ENCODE measurements at places on chromosomes 2 and 18.

DNA sequence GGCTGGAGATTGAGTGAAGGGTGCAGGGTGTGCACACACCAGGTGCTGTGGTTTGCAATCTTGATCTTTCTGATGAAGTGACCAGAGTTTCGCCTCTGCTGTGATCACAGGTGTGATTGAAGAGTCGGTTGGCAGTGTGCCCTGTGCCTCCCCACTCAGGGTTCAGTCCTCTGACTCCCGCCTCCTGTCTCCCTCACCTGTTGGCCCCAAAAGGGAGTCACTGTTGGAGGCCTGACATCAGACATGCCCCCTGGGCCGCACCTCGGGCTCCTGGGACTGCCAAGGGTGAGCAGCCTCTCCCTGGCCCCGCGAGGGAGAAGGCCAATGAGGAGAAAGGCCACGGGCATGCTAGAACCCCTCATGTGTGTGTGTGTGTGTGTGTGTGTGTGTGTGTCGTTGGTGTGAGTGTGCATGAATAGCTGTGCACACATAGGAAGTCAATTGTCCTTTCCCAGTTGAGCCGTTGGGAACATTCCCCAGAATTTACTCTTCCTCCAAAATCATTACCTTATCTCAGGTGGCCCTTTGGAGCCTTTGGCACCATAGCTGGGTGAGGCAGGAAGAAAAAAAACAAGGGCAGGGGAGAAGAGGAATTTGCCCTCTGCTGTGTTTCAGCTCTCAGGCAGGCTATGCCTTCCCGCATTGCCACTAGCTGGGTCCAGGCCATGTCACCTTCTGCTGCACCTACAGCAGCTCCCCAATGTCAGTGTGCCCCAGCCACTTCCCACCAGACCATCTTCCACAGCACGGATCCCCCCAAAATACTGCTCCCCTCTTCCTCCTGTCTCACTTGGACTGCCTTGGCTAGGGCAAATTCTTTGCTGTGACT lies 78.1 kb upstream of the LAPTM4A start:
- no peak for DNase-seq

DNA sequence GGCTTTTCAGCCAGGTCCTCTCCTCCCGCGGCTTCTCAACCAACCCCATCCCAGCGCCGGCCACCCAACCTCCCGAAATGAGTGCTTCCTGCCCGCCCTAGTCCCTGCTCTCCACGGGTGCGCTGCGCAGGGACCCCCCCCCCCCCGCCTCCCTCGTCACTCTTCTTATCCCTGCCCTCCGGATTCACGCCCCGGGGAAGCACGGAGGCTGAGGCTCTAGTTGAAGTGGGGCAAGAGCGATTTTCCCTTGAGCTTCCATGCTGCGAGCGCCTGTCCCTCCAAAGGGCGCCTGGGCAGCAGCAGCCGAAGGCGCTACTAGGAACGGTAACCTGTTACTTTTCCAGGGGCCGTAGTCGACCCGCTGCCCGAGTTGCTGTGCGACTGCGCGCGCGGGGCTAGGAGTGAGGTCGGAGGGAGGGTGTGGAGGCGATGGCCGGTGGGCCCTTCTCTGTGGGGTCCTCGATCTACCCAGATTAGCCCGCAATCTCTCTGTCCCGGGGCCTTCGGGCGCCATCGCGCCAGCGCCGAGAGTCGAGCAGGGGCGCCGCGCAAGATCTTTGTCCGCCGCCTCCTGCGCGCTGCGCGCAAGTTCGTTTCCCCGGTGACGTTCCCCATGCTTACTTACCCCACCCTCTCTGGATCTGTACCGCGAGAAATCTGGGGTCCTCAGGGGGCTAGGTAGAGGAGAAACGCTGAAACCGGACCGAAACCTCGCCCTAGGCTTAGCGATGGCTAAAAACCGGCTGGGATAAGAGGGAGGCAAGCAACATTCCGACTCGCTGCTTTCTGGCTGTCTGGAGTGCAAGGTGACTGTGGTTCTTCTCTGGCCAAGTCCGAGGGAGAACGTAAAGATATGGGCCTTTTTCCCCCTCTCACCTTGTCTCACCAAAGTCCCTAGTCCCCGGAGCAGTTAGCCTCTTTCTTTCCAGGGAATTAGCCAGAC lies 677 bp downstream of the GAD1 start:
- peak; percentile 36 for DNase-seq

- peak; percentile 90 for DNase-seq
Measured at GRCh38 chr2:150710916-150711315, 223.4 kb upstream of the RND3 start.

DNA sequence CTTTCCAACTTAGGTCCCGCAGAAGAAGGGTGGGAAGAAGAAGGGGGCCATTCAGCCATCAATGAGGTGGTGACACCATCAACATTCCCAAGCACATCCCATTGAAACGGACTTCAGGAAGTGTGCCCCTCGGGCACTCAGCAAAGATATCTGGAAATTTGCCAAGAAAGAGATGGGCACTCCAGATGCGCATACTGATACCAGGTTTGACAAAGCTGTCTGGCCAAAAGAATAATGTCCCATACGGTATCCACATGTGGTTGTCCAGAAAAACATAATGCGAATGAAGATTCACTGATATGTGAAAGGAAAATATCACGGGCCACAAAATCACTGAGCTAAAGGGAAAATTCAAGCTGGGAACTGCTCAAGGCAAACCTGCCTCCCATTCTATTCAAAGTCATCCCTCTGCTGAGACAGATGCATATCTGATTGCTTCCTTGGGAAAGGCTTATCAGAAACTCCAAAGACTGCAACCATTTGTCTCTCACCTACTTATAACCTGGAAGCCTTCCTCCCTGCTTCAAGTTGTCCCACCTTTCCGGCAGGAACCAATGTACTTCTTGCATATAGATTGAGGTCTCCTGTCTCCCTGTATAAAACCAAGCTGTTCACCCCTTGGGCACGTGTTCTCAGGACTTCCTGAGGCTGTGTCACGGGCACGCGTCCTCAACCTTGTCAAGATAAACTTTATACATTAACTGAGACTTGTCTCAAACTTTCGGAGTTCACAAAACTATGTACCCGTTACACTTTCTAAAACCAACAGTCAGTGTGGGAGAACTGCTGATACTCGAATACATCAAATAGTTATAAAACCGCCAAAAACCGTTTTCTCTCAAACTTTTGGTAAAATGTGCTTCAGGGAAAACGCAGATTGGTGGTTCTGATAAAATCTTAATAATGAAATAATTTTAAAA lies 1.3 kb upstream of the PDK1 start:
- DNase-seq: no peak

GRCh38 chr2:189501487-189501886 lies 60.2 kb downstream of the WDR75 start:
- no peak for DNase-seq

DNA sequence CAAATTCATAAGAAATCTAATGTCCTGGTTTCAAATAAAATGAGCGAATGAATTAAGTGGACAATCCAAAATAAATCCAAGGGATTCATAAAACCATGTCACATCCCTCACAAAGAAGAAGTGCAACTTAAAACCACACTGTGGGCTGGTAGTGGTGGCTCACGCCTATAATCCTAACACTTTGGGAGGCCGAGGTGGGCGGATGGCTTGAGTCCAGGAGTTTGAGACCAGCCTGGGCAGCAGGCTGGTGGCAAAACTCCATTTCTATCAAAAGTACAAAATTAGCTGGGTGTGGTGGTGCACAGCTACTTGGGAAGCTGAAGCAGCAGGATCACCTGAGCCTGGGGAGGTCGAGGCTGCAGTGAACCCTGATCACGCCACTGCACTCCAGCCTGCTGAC lies 25.4 kb downstream of the FAM98A start:
- no peak for DNase-seq

DNA sequence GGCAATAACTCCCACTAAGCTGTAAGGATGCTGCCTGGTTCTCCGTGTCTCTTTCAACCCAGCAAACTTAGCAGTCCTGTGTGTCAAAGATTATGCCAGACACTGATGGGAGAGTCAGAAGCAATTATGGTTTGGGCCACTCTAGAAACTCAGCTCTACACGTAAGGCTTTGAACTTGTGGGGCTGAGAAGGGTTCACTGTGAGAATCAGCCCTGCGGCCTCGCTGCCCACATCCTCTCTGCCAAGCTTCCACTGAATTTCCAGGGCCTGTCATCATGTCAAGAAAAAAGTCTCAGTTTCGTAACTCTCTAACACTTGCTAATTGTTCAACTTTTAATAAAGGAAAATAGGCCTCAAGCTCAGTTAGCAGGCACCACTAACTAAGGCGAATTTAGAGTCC lies 308.8 kb upstream of the LYPD1 start:
- DNase-seq: no peak

DNA sequence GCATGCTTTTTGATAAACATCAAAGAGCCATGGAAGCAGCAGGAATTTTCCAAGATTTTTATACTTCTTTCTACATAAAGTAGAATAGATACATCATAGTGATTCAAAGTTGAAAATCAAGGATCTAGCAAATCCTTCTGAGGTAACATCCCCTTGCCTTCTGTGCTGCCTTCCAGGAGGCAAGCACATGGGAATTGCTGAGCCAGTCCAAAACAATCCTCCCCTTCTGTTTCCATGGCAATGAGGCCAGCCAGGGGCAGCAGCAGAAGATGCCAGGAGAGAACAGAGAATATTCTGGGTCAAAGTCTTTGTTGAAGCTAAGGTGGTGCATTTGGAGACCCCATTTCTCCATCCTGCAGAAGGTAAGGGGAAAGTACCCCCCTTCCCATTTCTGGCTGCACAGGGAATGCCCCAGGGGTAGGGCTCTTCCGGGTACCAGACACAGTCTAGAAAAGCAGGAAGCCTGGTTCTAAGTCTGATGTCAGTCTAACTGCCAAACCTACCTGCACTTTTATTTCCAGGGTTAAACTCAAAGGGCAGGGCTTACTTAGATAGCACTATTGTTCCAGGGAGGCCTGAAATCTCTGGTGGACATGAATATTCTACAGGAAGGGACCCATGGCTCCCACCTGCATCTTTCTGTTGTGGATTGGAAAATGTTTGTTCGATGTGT lies 22.1 kb downstream of the CENPA start:
- no peak for DNase-seq

DNA sequence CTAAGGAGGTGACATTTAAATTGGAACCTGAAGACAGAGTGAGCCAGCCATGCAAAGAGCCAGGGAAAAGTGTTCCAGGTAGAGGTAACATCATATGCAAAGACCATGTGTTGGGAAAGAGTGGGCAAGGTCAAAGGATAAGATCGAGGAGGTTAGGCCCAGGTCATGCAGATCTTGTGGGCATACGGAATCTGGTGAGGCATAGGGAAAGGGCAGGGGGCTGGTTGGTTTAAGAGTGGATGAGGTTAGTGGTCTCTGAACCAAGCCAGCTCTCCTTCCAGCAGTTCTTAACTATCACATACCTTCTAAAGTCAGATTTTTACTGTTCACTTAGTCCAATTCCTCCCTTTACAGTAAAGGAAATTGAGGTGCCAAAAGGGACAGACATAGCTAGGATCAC lies 3.0 kb downstream of the ANKRD53 start:
- no peak for DNase-seq

GRCh38 chr2:162798407-162798806 lies 40.2 kb downstream of the KCNH7 start:
- no peak for DNase-seq

DNA sequence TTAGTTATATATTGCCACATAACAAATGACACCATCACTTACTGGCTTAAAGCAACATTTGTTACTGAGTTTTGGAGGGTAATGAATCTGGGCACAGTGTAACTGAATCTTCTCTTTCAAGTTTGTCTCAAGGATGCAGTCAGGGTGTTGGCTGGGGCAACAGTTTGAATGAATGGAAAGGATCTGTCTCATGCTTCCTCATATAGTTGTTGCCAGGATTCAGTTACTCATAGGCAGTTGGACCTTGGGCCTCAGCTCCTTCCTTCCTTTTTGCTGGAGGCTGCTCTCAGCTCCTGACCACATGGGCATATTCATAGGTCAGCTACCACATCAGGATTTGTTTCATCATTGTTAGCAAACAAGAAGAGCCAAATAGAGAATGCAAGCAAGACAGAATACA lies 466.1 kb upstream of the MC4R start:
- no peak for DNase-seq

- no peak for DNase-seq
Measured at GRCh38 chr2:159186462-159186861, 100.0 kb downstream of the WDSUB1 start.

GRCh38 chr2:105329561-105330495 lies at the start of gene TGFBRAP1:
Gene TGFBRAP1 (minus strand): TSS chr2:105329735. CDS start chr2:105308301, 21,434 bp downstream.
- DNase-seq: no peak

DNA sequence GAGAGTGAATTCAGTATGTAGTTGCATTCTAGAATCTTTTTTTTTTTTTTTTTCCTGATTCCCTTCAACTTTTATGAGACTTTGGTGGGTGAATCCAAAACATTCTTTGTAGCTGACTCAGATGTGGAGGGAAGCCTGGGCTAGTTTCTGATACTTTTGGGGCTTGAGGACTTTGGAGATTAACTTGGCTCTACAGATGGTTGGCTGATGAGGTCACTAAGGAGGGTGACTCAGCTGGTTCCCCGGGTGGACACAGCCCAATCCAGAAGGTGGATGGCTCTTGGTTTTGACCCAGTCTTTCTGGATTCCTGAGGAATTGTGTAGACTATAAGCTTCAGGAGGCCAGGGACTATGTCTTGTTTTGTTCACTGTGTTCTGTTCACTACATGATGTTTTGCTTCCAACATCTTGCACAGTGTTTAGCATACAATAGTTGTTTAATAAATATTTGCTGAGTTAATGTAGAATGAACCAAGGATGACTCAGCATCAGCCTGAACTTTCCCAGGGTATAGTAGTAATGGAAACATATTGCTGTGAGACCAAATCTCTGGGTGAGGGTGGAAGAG lies 30.5 kb downstream of the LAMA3 start:
- no peak for DNase-seq

- DNase-seq: no peak
Measured at GRCh38 chr2:240778426-240778825, 41.6 kb downstream of the KIF1A start.

GRCh38 chr2:33377048-33377447 lies 99.4 kb upstream of the RASGRP3 start:
- no peak for DNase-seq

GRCh38 chr2:162368494-162368893 lies 24.6 kb downstream of the GCA start:
- no peak for DNase-seq

GRCh38 chr2:206408323-206409320 lies 34.7 kb upstream of the ADAM23 start:
- DNase-seq: no peak

GRCh38 chr2:236871500-236872001 lies 214.1 kb upstream of the COPS8 start:
- no peak for DNase-seq

DNA sequence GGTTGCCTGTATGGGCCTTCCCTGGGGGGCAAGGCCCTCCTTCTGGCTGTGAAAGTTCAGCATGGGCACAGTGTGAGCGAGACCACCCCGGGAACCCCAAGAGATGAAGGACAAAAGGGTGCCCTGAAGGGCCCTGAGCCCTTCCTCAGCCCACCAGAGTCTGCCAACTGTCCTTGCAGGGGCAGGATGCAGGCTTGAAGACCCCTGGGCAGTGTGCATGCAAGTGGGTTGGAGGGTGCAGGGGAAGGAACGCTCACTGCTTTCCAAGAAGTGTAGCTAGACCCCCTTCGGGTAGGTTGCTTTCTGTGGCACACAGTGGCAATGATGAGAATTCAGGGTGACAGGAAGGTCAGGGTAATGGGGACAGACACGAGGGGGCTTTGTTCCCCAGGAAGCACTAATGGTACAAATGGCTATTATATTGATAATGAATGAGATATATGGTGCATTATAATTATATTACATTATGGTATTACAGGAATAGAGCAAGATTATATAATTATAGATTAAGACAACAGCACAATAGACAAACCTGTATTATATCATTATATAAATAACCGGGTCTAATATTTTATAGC lies 228.7 kb downstream of the ATAD2B start:
- DNase-seq: no peak

- no peak for DNase-seq
Measured at GRCh38 chr2:73069855-73070642, 1.5 kb downstream of the SFXN5 start.

Measured in NCI-H748 treated with DMSO at 0.1 percent for 48 hours (cell line).